Activated CD4-positive, alpha-beta memory T cell treated with anti-CD3 and anti-CD28 coated beads, Interleukin-2, amount 10 ng/mL, durations not matched to agents 7 days and 5 days (primary cell): ENCODE measurements at places on chromosomes 11 and 22. TPM values are rescaled to one million over a fixed set of nuclear protein-coding genes. Genes with fewer than 3 reads are reported as not detected.

DNA sequence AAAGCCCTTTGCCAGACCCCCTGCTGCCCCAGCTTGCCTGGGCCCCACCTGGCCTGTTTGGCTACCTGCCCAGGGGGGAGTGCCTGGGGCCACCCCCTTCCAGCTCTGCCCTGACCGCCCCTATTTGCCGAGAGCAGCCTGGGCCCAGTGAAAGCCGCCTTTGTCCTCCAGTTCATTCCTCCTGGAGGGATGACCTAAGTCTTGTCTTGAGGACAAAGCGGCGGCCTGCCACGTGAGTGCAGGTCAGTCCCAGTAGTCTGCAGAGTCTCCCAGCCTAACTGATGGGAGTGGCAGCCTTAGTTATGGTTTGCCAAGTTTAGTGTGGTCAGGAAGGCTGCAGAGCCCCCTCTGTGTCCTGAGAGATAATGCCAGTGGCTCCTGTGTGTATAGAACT lies 115.9 kb upstream of the CRYBB3 start:
- no peak for DNase-seq

Gene OLFML1
- total RNA-seq, result not detected

- peak; percentile 78 for DNase-seq
Measured at GRCh38 chr11:45918331-45918941, 759 bp upstream of the PEX16 start.

Gene F2
- total RNA-seq, result not detected

- DNase-seq, result no peak
Measured at GRCh38 chr22:49347376-49347775, 480.3 kb downstream of the BRD1 start.

Gene UBQLNL
- total RNA-seq, result 0.13 TPM

GRCh38 chr22:34847072-34847471 lies 218.9 kb upstream of the ISX start:
- no peak for DNase-seq

Gene CNGA4
- total RNA-seq, result 0.30 TPM

DNA sequence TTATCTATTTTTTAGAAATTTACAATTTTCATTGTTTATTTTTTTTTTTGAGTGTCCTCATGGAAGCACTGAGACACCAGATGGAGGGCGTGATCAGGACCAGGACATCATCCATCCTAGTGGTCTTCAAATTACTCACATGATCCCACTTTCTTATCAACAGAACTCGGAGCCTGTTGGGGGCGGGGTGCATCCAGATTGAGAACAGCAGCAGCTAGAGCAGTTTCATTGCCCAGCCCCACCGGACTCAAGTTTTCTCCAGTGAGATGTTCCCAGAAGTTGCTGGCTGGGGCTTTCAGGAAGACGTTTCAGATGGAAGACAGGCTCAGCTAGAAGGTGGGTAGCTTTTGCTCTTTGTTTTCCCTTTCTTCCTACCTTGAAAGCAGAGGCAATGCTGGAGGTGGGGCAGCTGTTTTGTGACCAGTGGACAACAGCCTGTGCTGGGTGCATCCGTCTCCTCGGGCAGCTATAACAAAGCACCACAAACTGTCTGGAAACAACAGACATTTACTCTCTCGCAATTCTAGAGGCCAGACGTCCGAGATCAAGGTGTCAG lies 562.1 kb downstream of the TBC1D22A start:
- no peak for DNase-seq

DNA sequence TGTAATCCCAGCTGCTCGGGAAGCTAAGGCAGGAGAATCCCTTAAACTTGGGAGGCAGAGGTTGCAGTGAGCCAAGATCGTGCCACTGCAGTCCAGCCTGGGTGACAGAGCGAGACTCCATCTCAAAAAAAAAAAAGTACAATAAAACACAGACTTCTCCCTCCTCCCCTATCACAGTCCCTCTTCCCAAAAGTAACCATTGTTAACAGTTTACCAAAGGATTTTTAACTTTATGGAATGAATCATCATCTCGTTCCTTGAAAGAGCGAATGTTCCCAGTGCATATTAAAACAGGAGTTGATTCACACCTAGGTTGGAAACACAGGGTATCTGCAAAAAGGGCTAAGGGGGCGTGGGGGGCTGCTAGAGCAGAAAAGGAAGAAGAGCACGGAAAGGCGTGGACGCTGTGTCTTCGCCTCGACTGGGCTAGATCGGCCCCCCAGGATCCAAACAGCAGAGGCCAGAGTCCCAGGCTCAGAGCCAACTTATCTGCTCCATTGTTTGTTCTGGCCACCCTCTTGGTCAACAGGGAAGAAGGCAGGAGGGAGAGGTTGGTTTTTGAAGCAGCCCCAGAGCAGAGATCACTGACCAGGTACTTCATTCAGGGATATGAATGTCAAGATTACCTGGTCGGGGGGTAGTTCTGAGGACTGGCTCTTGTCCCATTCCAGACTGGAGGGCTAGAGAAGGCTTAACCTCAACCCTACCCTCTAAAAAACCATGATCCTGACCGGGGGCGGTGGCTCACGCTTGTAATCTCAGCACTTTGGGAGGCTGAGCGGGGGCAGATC lies 2.1 kb upstream of the AHNAK start:
- DNase-seq, result no peak

- DNase-seq, result no peak
Measured at GRCh38 chr11:11347592-11347991, 5.5 kb downstream of the CSNK2A3 start.

DNA sequence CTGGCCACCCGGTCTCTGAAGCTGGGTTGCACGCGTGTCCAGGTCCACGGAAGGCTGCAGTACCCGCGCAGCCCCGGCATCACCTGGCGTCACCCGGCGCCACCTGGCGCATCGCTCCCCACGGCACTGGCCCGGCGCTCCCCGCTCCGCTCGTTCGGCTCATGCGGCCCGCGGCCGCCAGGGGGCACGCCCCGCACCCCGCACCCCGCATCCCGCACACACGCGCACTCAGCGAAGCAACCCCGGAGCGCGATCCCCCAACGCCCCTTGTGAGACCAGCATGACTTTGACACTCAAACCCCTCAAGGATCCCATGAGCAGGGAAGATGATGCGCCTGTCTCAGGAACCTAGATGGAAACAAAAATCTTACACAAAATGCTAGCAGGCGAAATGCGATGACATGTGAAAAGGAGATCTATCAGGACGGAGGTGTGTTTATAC lies 11.9 kb downstream of the B3GNT6 start:
- DNase-seq, result peak; percentile 62

DNA sequence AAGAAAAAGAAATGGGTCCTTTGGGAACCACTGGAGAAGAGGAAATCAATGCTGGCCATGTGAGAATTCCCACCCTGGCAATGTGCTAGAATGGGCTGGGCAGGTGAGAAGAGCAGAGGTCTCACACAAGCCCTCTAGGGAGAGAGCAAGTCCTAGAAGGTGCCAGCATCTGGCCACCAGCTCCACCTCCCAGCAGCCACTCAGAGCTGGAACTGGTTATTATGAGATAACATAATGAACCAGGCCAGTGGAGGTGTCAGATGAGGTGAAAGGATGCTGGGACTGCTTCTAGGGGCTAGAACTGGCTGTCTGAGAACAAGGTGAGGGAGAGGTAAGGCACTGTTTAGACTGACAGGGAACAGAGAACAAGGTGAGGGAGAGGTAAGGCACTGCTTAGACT lies 29.3 kb downstream of the NEFH start:
- DNase-seq, result no peak

GRCh38 chr11:131422029-131422428 lies 51.6 kb downstream of the NTM start:
- no peak for DNase-seq
